ENCODE measurements at places on chromosomes 5 and 9.

DNA sequence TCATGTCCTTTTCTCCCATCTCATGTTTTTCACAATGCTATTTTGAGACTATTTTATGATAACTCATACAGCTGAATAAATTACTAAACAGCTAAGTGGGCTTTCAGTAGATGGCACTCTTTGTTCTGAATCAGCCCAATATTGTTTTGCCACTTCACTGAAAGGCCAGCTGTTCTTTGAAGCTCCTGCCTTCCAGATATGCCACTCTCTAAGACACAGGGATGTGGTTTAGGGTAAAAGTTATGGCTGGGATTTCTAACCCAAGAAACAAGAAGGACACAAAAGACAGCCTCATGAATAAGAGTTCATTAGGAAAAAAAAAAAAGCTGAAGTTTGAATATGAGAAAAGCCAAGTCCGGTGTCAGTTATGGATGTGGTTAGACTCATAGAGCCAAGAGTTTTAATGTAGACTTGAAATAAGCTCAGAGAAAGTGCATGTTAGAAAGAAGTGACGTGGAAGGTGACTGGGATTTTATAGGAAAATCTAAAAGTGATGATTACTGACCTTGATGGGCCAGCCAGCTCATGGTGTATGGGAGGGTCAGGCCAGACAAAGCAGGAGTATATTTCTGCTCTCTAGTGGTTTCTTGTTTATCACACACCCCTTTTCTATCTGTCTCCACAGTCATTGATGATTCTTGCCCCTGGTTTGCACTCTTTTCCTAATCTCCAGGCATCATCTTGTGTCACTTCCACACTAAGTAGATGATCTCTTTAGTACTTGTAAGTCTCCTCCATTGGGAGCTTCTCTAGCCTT is 488.5 kb downstream of the NR2F1-AS1 start:
- no peak for DNase-seq

- DNase-seq, result no peak
These were observed 628.0 kb upstream of the ADAMTS16 start for GRCh38 chr5:4511996-4512656.

DNA sequence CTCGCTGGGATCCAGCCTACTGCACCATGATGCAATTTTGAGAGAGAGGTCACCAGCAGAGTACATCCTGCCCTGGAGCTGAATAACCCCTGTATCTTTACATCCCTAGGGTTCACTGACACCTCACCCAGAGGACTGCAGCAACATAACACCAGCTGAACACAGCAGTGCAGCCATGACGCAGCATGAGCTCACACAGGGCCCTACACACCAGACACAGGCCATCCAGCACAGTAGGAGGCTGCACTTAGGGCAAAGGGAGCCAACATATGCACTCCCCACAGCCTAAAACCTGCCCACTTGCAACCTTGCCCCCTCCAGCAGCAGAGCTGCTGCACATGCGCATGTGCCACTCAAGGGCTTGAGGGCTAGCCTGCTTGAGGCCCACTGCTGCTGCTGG is 157.3 kb upstream of the SMARCA2 start:
- DNase-seq, result no peak

- DNase-seq, result no peak
These were observed 3.0 kb downstream of the NKX2-5 start for GRCh38 chr5:173231996-173232498.

DNA sequence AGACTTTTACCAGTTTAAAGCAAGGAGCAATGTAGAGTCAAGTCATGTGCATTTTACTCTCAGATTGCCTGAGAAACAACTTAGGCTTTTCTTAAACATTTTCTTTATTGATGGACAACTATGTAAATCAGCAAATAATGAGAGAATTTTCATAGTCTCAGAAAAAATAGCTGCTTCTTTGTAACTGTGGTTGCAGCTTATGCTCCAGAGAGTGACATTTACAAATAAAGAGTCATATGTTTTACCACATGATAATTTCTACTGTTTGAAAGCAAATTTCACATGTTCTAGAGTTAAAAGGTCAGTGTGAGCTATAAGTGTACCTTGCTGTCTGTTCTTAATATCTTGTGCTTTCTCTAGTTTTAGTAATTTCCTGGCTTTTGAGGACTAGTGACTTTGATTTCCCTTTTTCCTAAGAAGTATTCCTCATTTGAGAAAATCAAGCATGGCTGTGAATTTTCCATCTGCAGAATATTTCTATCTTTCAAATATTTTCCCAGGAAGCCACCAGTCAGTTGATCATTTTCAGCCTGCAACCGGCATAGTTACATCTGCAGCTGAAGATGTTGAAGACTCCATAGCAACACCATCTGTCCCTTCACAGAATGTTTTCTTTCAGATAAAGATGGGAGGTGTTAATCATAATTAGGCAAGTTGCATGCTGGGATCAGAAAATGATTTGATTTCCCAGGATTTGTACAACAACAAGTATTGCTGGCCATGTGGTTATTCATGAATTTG is 229.9 kb downstream of the SGCD start:
- no peak for DNase-seq

- peak; percentile 73 for DNase-seq
These were observed 938 bp downstream of the NINJ1 start for GRCh38 chr9:93132946-93133680.

DNA sequence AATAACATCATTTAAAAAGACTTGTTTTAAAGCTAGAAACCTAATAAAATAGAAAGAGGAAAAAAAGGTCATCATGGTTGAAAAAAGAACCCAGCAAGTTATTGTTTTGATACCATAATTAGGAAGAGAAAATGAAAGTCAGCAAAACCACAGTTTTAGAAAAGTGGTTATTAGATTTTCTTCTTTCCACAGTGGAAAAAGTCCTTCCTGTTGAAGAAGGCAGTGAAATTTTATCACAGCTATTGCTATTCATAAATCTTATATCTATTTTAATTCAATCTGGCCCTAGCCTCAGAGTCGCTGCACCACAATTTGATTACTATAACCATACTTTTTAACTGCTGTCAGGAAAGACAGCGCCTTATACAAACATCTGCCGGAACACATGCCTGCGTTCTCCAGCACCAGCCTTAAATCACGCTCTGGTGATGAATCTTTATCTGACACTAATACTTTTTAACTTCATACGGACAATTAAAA is 60.3 kb downstream of the MAPKAP1 start:
- peak; percentile 35 for DNase-seq

DNA sequence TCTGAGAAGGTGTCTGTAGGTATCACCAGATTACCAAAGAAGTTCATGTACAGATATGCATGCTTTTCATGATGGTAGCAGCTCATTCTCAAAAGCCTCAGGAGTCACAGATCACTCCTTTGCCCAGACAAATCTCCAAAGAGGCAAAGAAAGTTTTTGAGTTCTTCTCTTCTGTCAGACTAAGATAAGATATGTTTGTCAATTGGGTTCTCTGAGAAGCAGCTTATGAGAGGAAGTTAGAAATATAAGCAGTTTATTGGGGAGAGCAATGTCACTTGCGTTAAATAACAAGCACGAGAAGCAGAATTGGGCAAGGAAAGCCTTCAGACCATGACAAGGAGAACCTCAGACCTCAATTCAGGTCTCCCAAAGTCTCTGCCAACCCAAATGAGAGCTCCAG is 219.2 kb upstream of the KLF4 start:
- DNase-seq, result no peak

DNA sequence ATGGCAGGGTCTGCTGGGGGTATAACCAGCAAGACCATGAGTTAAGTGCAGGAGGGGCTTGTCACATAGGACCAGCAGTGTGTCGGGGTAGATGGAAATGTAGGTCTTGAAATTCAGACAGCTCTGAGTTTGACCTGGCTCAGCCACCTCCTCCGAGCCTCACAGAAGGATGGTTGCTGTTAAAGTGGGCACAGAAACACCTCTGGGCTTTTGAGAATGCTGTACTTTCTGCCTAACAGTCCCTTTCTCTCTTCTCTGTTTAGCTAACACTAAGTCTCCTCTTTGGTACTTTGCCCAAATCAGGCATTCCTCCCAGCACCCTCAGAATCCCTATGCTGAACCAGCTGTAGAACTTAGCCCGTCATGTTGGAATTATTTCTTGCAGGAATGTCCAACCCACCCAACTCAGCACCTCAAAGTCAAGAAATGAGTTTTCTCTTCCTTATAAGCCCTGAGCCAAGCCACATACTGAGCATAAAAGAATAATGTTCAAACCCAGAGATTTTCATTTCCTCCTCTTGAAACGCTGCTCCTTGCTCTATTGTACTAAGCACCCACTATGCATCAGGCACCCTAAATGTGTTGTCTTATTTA is 41.7 kb upstream of the MATR3 start:
- no peak for DNase-seq

DNA sequence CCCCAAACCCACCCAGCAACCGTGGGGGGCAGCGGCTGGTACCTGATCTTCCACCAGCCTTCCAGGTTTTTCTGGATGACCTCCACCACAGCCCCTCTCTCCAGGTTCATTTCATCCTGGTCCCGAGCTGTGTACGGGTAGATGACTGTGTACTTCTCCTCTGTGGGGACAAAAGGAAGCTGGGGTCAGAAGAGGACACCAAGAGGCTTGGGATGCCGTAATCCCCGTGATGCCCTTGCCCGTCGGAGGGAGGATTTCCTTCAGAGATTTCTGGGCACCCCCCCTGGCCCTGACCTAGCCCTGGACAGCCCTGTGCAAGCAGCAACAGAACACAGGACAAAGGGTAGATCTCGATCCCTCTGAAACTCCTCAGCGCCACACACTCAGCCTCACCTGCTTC is 70.3 kb upstream of the UBTD2 start:
- no peak for DNase-seq
